ENCODE measurements at places on chromosomes 7 and 10. TPM values are rescaled to one million over a fixed set of nuclear protein-coding genes. Genes with fewer than 3 reads are reported as not detected.

Gene THSD7A
- 11.4 TPM for total RNA-seq

Gene NUDT13
- 6.3 TPM for total RNA-seq

Gene VAX1
- total RNA-seq, result not detected

Gene PKD1L1
- total RNA-seq, result 0.44 TPM

Gene CREB5
- 22.1 TPM for total RNA-seq

Gene UCN3
- total RNA-seq, result not detected

GRCh38 chr7:121261207-121261884 is 67.5 kb upstream of the WNT16 start:
- no peak for DNase-seq

DNA sequence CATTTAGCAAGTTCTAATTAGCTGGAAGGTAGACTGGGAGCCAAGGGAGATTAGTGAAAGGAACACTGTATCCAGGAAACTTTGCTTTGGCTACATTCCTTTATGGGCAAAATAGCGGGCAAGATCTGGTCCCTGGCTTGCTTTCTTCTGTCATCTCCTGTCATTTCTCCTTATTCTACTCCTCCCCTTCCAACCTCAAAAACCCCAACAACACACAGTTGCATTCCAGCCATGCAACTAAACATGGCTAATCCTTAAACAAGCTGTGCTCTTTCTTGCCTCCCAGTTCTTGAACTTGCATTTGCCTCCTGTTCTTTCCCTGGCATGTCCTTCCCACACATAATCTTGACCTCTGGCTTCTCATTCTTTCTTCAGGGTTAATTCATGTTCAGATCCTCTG is 59.5 kb upstream of the CDCA7L start:
- no peak for DNase-seq

- no peak for DNase-seq
Observed at GRCh38 chr7:98797150-98797549, 72.7 kb downstream of the TMEM130 start.

DNA sequence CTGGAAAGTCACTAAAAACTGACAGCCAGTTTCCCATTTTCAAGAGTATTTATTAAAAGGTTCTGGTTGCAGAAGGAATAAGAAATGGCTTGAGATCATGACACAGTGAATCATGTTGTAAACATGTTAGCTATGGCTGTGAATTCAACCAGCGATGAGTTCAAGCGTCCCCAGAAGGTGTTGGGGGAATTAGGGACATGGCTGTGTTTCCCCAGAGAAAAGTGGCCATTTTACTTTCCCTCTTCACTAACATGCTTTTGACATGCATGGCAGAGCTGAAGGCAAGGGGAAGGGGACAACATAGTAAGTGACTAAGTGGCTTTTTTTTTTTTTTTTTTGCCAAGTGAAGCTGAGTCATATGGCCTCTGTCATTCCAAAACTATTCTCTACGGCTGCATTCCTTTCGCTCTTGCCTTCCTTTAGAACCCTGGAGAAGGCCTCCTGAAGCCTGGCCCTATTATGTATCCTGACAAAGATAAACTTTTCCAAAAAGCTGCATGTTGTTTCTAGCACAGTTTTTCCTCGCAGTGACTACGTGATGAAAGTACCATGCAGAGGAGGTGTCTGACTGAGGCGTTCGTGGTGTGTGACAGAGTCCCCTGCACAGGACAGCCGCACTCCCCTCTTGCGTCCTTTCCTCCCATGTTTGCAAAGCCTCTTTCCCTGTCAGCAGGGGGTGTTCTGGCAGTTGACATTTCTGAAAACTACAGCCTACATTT is 46.9 kb downstream of the EGFR start:
- no peak for DNase-seq

DNA sequence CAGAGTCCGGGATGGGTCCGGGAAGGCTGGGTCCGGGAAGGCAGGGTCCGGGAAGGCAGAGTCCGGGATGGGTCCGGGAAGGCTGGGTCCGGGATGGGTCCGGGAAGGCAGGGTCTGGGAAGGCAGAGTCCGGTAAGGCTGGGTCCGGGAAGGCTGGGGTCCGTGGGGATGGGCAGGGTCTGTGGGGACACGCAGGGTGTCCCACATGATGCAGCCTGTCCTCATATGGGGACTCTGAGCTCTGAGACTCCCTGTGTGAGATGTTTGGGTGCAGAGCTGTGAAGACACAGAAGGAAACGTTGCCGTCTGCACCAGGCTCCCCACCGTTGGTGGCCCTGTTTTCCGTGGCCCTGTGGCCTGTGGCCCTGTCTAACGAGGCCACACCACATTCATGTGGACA is 45.7 kb upstream of the ADGRA1 start:
- no peak for DNase-seq

DNA sequence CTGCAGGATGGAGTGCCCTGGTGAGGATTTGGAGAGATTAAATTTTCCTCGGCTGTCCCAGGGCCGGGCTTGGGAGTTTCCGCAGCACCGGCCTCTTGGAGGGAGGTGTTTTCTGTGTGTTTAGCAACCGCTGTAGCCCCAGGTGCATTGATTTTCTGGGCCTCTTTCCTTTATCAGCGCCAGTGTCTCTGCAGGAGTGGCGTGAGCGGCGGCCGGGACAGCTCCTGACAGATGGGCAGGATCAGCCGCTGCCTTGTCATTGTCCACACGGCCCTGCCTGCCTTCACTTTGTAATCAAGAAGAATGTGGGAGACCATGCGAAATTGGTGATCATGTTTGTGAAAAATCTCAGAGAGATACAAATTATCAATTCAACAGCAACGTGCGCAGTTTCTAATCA is 32.4 kb downstream of the NKX6-2 start:
- no peak for DNase-seq

GRCh38 chr7:77270094-77270480 is 70.5 kb upstream of the FGL2 start:
- no peak for DNase-seq

DNA sequence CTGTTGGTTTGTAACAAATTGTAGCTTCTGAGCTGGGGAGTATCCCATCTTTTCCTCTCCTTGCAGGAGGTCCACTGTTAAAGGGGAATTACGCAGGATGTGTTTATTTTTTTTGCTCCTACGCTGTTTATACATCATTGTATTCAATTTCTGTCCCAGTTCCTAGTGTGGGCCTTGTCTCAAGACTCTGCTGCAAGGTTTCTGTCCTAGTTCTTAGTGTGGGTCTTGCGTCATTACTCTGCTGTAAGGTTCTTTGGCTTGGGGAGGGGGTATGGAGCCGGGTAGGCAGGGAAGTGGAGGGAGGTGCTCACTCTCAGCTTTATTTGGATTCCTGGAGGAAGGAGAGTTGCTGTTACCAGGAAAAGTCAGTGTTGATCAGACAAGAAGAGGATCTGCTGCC is 64.0 kb upstream of the TRIM8 start:
- DNase-seq, result no peak

DNA sequence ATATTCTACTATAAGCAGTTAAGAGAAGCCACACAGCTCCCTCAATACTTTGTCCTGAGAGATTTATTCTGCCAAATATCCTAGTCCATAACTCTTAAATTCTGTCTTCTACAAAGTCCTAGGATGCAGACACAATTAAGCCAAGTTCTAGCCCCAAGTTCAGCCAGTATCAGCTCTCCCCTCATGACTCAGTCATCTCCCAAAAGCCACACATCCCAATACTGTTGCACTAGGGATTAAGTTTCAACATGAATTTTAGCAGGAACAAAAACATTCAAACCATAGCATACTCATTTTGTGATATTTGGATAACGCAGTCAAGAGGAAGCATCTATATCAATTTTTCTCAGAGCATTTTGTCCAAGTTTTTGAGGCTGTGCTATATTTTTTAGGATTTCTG is 277.4 kb downstream of the FZD1 start:
- no peak for DNase-seq

DNA sequence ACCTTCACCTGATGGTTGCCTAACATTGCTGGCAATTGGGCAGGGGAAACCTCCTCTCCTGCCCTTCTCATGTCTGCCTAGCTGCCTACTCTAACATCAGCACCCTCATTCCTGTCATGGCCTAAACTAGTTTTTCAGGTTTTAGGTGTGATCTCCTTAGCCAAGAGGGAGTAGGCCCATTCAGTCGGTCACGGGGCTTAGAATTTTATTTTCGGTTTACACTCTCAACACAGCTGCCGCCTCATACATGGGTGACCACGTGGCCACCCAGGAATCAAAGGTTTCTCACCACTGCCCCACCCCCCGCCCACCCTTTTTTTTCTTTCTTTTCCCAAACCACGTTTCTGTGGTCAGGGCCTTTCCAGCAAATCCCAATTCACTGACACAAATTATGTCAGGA is 97.2 kb downstream of the RALA start:
- no peak for DNase-seq
